Activated T-helper 1 cell treated with anti-CD3 and anti-CD28 coated beads, Interleukin-2, amount 50 U/mL, for 16 hours (primary cell): ENCODE measurements at places on chromosomes 4 and X.

GRCh38 chrX:23822397-23822796 is 39.4 kb downstream of the SAT1 start:
- DNase-seq = no peak

DNA sequence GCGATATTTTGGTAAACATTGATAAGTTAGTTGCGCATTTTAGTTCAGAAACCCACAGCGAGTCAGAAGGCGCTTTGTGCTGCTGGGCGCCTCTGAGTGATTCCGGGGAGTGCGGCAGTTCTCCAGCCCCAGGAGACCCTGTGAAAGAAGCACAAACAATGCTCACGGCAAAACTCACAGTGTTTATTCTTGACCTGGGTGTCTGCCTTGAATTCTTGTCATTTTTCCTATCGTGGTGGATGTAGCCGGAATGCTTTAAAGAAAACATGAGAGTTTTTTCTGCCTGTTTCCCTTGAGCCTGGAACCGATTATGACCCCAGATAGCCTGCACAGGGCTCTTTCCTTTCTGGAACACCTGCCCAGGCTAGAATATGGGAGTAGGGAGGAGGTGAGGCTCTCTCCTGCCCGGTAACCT is 6.7 kb downstream of the TBL1X start:
- DNase-seq = no peak

DNA sequence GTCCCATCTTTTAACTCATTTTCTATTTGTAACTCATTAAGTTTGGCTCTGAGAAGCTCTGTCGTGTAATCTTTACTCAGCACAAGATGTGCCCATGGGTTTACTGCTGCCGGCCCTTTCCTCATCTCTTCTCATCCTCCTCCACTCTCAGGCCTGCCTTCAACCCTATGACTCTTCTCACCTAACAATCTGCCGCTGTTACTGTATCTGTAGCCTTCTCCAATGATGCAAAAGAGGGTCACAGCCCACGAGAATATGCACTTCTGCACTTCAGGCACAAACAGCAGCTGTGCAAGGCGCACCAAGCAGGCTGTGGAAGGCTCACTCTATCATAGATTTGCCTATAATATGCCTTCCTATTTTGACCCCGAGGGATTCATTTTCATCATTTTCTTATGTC is 546.5 kb upstream of the GALNTL6 start:
- no peak for DNase-seq

- no peak for DNase-seq
Measured at GRCh38 chr4:1310796-1311631, 21.3 kb downstream of the MAEA start.
